GM23338 (cell line): ENCODE measurements at places on chromosomes 16 and 17.
A peak's percentile ranks its signal among the peaks of the same experiment; 100 is the strongest.

- no peak for DNase-seq
Measured at GRCh38 chr17:76687298-76688164, 23.2 kb downstream of the MXRA7 start.

- no peak for DNase-seq
Measured at GRCh38 chr17:4742629-4743028, 2.9 kb upstream of the CXCL16 start.

GRCh38 chr17:34760931-34761495, 181.6 kb downstream of the TMEM132E start:
- DNase-seq: no peak

- DNase-seq: no peak
Measured at GRCh38 chr16:72502594-72503005, 330.6 kb upstream of the PMFBP1 start.

DNA sequence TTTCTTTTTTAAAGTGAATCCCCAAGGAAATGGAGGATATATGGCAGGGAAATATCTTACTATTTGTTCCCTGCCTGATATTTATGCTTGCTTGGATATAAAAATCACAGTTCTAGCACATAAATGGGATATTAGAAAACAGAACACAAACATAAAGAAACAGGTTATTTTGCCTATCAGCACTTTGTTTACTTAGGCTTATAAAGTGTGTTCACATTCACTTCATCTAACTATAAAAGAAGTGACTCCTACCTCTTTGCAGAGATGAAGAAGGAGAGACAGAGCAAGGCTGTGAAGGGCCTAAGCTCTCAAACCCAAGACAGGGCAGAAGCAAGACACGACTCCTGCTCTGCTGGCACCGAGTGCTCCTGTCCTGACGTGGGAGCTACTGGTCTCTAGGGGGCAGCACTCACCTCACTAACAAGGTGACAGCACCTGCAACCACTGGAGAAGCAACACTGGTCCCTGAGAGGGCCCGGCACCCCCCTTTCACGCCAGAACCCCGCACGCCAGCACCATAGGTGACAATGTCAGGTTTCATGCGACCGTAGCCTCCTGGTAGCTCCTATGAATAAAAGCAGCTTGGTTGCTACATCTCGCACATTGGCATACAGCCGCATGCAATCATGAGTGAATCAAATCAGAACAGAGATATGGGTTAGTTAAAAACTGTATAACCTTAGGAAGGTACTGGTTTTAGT, 32.0 kb downstream of the MBTPS1 start:
- DNase-seq: peak; percentile 95

DNA sequence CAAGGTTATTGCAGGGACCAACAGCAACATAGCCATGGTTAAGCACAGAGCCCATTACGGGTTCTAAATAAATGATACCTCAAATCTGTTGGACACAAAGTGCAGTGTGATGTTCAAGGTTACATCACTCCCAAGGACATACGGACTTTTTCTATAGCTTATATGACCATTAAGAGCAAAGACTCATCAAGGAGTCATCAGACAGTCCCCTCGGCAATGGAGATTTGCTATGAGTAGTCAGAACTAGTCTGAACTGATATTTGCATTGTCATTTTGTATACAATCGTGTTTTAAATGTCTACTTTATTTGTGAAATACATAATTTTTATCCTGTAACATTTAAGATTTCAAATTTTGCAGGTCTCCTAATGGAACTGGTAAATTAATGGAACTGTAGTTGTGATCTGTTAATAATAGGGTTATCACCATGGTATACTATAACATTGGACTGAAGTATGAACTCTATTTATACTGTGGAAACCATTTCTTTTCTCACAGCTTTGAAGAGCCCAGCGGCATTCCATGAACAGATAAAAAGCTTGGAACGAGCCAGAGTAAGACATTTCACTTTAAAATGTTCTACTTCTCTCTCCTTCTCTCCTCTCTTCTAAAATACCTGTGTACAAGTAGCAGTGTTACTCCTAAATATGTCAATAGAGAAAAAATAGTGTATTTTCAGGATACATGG, 140.9 kb downstream of the MRTFB start:
- DNase-seq: no peak

GRCh38 chr16:26505496-26505895, 561.2 kb upstream of the C16orf82 start:
- no peak for DNase-seq

DNA sequence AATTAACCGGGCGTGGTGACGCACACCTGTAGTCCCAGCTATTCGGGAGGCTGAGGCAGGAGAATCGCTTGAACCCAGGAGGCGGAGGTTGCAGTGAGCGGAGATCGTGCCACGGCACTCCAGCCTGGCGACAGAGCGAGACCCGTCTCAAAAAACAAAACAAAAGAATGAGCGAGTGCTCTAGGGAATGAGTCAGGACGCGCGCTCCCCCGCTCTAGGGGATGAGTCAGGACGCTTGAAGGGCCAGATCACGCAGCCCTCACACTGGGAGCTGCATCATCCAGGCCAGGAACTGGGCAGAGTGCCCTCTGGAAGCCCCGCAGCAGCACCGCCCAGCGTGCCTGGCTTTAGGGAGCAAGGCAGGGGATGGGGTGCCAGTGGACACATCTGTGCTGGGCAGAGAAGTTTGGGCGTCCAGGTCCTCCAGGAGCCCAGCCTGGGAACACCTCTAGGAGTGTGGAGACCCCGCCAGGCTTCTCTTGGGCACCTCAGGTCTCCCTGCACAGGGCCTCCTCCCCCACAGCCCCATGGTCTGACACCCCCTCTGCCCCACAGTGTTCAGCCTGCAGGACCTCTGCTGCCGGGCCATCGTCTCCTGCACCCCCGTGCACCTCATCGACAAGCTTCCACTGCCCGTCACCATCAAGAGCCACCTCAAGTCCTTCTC, 3.9 kb upstream of the WFIKKN1 start:
- DNase-seq: no peak

DNA sequence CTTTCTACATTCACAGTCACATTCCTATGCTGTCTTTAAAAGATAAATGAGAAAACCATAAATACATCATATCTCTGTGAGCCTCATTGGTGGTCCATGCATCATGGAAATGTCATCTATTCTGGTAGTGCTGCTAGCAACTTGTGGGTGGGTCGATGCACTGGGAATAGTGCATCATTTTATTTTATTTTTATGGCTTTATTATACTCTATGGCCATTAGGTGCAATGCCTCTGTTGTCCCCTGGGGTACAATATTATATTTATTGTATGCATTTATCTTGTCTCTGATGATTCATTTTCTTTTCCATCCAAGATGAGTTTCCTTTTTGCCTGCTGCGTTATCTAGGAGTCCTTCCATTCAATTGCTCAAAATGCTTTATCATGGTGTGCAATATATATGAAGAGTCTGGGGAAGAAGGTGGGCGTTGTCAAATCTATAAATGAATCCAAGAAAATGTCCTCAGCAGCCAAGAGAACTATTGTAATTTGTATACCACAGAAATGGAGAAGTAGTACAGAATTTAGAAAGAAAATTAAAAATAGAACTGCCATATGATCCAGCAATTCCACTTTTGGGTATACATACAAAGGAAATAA, 324.0 kb downstream of the KCNJ2 start:
- no peak for DNase-seq

DNA sequence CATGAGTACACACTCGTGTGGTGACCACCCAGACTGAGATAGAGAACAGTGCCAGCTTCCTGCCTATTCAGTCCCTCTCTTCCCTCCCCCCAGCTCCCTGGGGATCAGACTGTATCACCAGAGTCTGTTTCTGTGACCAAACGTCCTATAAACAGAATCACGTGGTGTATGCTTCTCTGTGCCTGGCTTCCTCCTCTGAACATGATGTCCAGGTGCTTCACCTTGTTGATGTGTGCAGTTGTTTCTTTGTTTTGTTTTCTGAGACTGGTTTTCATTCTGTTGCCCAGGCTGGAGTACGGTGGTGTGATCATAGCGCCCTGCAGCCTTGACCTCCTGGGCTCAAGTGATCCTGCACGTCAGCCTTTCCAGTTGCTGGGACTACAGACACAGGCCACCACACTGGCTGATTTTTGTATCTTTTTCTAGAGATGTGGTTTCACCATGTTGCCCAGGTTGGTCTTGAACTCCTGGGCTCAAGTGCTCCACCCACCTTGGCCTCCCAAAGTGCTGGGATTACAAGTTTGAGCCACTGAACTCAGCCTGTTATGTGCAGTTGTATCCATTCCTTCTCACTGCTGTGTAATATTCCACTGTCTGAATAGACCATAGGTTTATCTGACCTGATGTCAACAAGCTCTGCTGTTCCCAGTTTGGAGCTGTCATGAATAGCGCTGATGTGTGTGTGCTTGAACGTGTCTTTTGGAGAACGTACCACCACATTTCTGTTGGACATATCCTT, 28.9 kb upstream of the PRM1 start:
- DNase-seq: no peak

- DNase-seq: peak; percentile 8
Measured at GRCh38 chr17:56665864-56666263, 72.4 kb downstream of the NOG start.

DNA sequence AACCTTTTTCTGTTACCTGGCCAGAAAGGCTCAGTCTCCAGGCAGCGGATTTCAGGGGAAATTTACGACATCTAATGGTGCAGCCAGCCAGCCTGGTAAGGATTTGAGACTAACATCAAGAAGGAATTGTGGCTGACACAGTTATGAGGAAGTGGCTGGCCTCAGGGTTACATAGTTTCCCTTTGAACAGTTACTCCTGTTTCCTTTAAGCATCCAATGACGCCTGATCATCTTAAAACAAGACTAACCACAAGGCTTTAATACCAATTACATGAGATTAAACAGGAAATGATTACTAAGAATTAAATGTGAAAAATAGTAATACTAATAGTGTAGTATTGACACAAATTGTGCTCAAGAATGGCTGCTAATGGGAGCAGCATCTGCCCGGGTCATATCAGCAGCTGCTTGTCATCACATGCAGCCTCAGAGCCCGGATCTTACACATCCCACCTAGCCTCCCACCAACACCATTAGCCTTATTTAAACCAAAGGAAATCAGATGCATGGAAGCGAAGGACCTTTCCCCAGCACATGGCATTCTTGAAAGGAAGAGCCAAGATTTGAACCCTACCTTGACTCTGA, 431.8 kb downstream of the PMP22 start:
- DNase-seq: no peak

GRCh38 chr17:44360144-44360533, 3.5 kb downstream of the FAM171A2 start:
- no peak for DNase-seq

GRCh38 chr16:9845661-9846361, 336.4 kb downstream of the GRIN2A start:
- no peak for DNase-seq

DNA sequence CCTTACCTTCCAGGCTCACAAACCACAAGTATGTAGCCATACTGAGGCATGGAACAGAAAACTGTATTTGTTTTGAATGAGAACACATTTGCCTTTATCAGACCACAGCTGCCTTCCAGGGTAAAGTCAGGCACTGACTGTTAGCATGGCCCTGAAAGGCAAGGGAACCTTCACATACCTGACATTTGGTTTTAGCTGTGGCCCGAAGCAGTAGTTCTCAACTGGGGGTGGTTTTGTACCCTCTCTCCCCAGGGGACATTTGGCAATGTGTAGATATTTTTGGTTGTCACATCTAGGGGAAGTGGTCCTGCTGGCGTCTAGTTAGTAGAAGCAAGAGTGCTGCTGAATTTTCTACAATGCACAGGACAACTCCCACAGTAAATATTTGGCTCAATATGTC, 9.2 kb downstream of the HERPUD1 start:
- no peak for DNase-seq

DNA sequence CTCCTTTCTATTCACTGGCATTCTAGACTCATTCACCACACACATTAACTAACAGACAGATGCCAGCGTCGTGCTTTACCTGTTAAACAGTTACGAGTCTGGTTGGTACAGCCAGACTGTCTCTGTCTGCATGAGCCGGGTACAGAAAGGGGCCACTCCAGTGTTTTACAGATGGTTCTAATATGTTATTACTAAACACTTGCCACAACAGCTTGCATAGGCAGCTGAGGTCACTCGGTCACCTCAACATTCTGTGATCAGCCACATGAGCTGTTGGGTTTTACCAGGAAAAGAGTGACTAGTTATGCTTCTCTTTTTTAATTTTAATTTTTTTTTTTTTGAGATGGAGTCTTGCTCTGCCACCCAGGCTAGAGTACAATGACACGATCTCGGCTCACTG, 25.2 kb downstream of the CD300A start:
- DNase-seq: no peak

DNA sequence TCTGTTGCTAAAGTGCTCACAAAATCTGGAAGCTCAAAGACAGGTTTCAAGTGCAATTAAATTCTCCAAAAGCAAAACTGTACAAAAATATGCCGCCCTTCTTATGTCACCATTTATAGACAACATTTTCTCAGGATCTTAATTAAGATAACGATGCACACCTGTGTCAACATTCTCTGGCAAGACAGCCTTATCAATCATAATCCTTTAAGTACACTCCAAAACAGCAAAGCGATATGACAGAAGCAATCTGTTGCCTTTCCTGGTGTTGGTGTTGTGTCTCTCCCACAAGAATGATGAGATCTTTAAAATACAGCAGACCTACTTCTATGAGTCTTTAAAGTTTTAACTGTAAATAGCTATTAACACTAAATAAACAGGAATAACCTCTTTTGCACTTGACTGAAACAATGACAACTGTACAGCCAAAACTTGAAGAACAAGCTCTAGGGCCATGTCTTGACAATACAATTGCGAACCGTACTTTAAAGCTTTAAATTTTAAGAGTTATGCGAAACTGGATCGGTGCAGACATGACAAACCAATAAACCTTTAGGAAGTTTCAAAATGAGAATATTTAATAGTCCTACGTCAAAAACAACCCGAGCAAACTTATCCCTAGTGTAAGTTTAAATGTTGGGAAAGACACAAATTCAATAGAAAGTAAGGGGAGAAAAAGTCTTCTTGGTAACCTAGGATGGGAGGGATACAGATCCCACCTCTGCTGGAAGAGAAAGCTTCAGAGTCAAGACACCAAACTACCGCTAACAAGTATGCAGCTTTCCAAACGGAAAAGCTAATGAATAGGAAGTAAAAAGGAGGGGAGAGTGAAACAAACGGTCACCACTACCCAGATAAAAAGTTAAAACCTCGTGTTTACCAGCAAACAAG, 3.3 kb upstream of the IRX5 start:
- no peak for DNase-seq

DNA sequence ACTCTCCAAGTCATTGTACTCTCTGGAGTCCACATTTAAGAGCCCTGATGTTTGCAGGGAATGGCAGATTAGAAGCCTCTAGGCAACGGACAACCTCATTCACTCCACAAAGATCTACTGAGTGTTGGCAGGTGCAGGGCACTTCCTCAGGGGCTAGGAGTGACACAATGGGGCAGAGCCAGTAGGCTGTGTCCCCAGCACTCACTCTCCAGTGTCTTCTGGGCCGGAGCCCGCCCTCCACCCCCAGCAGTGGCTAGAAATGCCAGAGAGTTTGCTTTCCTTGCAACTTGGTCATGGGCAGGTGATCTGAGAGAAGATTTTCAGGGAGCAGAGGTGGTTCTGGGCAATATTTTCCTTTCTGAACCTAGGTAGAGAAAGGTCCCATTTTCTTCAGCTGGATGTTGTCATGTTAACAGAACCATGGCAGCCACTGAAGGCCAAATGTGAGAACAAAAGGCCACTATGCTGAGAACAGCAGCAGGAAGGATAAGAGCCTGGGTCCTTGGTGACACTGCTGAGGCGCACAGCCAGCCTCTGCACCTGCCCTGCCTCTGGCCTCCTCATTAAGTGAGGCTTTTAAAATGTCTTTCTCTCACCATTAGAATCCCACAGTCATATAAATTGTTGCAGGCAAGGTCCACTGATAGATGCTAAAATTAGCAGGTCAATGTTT, 96.2 kb downstream of the USP31 start:
- no peak for DNase-seq
